T-helper 17 cell (primary cell): ENCODE measurements at places on chromosomes 12 and 14.

GRCh38 chr14:23430723-23431085 lies 4.8 kb downstream of the MYH7 start:
- no peak for DNase-seq

DNA sequence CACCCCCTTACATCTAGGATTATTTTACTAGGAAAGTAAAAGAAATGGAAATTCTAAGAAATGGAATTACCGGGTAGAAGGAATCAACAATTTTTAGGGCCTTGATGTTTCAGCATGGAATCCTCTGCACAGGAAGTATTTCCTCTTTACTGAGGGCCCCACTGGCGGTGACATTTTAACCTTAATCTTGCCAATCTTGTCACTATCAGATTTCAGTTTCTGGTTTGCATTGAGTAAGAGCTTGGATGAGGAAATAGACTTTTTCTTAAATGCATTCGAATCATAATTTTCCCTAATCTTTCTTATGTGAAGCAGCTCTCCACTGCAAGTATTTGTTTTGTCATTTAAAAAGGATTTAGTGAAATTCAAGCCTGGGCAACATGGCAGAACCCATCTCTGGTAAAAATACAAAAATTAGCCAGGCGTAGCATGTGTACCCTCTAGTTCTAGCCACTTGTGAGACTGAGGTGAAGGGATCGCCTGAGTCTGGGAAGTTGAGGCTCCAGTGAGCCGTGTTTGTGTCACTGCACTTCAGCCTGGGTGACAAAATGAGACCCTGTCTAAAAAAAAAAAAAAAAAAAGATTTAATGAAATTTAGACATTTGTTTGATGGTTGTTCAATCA lies 40.7 kb downstream of the TPCN1 start:
- no peak for DNase-seq

DNA sequence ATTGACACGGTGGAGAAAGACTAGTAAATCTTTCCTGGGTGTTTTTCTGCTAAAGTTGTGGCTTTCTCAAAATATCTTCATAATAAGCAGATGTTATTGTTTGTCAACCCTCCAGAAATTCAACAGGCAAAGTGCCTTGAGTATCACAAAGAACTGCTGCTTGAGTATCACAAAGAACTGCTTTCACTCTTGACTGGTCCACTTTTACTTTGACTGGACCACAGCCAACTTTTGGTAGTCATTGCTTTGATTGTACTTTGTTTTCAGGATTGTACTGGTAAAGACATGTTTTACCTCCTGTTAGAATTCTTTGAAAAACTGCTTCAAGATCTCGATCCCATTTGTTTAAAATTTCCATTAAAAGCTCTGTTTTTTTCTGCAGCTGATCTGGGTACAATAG lies 62.6 kb downstream of the PDZRN4 start:
- no peak for DNase-seq

- DNase-seq, result no peak
Observed at GRCh38 chr12:9856894-9857293, 12.3 kb downstream of the CLEC2B start.

- DNase-seq, result no peak
Observed at GRCh38 chr12:93366422-93366821, 11.3 kb upstream of the NUDT4 start.

- no peak for DNase-seq
Observed at GRCh38 chr14:67746927-67747326, 45.2 kb downstream of the RDH12 start.

GRCh38 chr14:32588448-32589320 lies 259.6 kb downstream of the AKAP6 start:
- DNase-seq, result no peak

- no peak for DNase-seq
Observed at GRCh38 chr14:33508126-33509062, 442.5 kb downstream of the EGLN3 start.

GRCh38 chr12:11762723-11763326 lies 113.4 kb downstream of the ETV6 start:
- no peak for DNase-seq

- DNase-seq, result peak; percentile 42
Observed at GRCh38 chr14:72420749-72421474, 473.0 kb downstream of the DPF3 start.

- no peak for DNase-seq
Observed at GRCh38 chr14:92108345-92109254, 2.2 kb upstream of the ATXN3 start.

- peak; percentile 61 for DNase-seq
Observed at GRCh38 chr12:110698171-110698902, 9.4 kb upstream of the HVCN1 start.

GRCh38 chr14:38517426-38517825 lies 261.5 kb upstream of the CLEC14A start:
- no peak for DNase-seq

- no peak for DNase-seq
Observed at GRCh38 chr14:23469906-23470403, 452 bp downstream of the NGDN start.

DNA sequence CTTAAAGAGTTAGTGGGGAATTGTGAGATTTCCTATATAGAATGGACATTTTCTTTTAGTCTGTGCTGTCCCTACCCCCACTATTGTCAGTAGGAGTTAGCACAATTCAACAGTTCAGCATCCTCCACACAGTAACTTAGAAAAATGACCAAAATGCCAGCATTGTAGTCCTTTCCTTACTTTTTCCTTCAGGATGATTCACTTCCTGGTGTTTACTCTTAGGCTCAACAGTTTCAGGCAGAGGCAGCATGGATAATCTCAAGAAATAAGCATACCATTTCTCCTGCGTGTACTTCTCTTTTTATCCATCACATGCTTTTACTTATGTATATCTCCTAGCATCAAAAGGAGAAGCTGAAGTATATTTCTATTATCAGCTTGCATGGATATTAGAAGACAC lies 683.4 kb downstream of the SLC16A7 start:
- no peak for DNase-seq

GRCh38 chr12:69929531-69929930 lies 104.5 kb downstream of the MYRFL start:
- no peak for DNase-seq

DNA sequence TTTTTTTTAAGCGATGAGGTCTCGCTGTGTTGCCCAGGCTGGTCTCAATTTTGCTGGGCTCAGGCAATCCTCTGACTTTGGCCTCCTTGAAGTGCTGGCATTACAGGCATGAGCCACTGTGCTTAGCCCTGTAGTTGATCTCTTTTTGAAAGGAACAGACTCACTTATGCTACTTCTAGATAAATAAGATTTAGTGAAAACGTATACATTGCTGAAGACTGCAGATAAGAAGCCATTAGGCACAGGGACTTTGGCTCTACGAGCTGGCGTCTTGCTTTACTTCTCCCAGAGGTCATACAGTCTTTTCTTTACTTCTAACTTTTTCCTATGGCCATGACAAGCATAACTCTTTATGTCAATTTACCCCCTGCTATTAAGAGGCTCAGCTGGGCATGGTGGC lies 9.4 kb downstream of the PTGR2 start:
- no peak for DNase-seq

GRCh38 chr14:61631045-61631687 lies 64.1 kb upstream of the HIF1A start:
- DNase-seq, result no peak

DNA sequence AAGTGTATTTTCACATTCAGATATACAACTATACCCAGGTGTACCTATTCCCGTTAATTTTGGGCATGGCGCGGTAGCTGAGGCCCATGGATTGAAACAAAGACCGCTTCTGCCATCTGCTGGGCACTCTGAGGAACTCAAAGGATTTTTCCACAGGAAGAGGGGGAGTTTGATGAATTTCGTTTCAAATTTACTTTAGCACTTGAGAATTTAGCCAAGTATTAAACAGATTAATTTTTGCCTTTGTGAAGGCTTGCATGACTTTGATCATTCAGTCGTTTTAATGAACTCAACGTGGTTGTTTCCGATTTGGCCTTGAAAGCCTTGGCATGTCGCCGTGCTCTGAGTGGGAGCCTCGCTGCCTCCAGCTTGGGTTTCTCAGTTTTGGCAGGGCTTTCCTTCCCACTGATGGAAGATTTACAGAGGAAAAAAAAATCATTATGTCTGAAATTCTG lies 153.2 kb upstream of the DDHD1 start:
- DNase-seq, result no peak

DNA sequence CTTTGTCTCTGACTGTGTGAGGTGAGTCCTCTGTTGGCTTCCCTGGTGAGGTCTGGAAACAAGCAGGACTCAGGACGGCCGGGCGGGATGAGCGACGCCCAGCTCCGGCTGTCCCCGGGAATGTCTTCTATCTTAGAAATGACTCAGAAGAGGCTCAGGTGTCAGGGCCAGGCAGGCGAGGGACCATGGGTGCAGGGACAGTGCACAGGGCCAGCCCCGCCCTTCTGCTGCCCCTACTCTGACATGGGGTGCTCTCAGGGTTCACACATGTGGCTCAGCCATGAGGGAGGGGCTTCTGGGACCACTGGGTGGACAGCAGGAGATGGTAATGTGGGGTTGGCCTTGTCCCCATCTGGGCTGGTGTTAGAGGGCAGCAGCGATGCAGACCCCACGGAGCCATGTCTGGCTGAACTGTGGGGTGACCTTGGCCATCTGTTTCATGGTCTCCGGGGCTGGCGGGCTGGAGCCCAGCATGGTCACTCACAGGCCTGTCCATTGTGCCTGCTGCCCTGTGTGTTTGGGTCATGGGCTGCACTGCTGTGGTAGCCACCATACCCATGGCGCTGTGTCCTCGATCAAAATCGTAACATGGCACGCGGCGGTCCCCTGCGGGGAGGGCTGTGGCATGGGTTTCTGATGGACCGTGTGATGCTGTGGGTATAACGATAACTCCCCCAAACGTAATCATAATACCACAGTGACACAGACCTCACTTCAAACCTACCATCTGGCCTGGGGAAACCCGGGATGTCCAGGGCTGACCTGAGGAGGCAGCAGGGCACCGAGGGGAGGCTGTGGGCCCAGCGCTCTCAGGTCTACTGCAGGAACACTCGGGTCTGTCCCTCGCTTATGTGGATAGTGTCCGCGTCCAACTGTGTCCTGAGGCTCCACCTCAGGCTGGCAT lies 368.8 kb downstream of the TMEM121 start:
- DNase-seq, result no peak

GRCh38 chr12:122124370-122124769 lies 45.8 kb downstream of the MLXIP start:
- DNase-seq, result no peak

DNA sequence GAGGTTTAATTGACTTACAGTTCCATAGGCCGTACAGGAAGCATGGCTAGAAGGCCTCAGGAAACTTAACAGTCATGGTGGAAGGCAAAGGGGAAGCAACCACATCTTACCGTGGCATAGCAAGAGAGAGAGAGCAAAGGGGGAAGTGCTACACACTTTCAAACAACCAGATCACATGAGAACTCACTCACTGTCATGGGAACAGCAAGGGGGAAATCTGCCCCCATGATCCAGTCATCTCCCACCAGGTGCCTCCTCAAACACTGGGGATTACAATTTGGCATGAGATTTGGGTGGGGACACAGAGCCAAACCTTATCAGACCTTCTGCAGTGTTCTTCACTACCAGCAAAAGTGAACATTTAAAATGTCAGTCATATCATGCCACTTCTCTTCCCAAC lies 58.9 kb downstream of the USP15 start:
- no peak for DNase-seq

GRCh38 chr12:53585448-53586125 lies 40.6 kb downstream of the ATF7 start:
- no peak for DNase-seq

- no peak for DNase-seq
Observed at GRCh38 chr12:569091-569676, 94.1 kb downstream of the NINJ2 start.

DNA sequence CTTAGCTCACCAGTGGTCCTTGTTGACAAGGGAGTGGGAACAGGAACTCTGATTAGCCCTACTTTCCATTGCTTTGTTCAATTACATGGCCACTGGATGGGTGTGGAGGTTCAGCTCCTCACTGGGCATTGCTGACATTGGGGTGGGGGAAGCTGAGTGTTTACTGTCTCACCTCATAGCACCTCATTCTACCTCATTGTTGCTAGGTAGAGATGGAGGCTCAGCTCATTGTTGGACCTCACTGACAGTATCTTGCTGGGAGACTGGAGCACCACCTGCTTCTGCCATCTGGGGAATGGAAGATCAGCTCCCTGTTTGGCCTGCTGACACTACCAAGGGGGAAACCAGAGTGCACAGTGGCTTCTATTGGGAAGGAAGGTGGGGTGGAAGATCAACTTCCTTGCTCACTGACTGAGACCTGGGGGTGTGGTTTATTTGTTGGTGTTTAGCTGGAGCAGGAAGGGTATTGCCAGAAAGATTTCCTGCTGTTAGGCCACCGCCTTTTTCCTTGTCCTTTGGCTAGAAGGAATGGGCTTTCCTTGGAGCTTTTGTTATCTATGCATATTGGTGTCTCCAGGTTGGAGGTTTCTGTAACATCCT lies 1.3 kb upstream of the OR4E2 start:
- no peak for DNase-seq

- DNase-seq, result no peak
Observed at GRCh38 chr14:103026988-103027387, 30.4 kb downstream of the CDC42BPB start.

DNA sequence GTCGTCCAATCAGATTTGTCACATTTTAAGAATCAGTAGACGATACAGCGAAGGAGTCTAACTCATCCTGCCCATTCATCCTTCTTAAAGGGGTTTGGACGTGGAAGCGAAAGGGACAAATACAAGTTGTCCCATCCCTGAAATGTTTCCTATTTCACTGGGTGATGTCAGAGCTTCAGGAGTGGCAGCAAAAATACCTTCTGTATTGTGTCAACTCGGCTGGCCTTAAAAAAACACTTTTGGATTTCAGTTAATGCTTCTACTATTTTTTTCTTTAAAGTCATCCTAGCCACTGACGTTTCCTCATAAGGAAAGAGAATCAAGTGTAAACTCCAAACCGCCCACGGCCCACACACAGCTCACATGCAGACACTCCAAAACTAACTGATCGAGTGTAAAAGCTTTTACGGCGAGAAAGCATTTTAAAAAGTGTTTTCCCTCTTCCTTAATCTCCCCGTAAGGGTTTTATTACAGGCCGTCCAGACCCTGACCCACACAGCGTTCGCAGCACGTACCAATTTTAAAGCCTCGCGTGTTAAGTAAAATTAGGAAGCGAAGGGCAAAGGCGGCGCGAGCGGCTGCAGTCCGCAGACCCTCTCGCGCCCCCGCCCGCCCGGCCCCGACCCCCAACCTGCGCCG lies 593 bp downstream of the CFL2 start:
- no peak for DNase-seq
